NCI-H2081 (cell line): ENCODE measurements at places on chromosomes 2 and 18.

DNA sequence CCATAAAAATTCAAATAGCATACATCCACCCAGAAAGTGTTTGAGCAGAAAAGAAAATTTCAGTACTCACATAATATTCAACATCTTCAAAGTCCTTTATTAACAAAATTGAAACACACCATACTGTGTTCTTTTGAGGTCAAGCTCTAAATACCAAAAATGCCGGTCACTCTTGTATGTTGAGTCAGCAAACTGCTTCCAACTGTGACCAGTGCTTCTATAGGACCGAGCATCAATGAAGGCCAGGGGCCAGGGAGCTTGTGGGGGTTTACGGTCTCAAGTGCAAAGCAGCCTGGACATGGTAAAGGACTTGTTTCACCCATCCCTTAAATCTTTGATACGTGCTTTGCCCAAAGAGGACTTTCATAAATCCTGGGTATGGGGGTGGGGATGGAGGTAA lies 112.7 kb upstream of the REV1 start:
- DNase-seq, result no peak

DNA sequence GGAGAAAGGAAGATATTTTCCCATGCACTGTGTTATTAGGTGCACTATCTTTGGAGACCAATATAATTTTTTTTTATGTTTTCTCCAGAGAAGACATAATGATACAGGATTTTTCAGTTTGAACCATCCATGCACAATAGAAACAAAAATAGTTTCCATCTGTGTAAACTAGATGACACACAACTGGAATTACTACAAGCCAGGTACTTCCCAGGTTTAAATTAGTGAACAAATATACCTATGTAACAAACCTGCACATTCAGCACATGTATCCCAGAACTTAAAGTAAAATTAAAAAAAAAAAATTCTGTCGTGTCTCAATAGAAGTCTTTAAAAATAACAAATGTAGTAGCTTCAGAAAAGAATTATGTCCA lies 1616.8 kb upstream of the ACVR2A start:
- no peak for DNase-seq

DNA sequence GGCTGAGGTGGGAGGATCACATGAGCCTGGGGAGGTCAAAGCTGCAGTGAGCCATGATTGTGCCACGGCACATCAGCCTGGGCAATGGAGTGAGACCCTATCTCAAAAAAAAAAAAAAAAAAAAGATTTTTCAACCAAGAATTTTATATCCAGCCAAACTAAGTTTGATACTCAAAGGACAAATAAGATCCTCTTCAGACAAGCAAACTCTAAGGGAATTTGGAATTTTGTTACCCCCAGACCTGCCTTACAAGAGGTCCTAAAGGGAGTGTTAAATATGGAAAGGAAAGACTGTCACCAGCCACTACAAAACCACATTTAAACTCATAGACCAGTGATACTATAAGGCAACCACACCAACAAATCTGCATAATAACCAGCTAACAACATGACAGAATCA lies 67.5 kb downstream of the WDPCP start:
- DNase-seq, result no peak

- DNase-seq, result no peak
Observed at GRCh38 chr2:3553946-3554345, 4.2 kb downstream of the RNASEH1 start.

DNA sequence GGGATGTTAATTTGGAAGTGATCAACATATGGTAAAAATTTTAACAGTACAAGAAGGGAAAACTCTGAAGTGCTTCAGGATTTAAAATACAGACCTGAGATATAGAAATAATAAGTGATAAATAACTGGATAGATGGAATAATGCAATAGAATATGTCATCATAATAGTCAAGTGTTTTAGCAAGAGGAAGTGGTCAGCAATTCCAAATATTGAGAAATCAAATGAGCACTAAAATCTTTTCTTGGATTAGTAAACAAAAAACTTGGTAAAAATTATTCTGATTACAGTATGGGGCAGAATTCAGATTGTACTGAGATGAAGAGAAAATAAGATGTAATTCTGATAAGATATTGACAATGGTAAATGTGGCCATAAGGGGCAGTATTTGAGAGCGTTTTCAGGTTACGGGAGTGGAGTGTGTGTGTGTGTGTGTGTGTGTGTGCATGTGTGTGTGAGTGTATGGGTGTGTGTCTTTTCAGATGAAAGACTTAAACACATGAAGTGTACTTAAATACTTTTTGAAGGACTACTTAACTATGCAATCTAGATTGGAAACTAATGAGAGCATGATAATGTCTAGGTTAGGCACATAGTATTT lies 217.9 kb upstream of the ITGA4 start:
- no peak for DNase-seq

DNA sequence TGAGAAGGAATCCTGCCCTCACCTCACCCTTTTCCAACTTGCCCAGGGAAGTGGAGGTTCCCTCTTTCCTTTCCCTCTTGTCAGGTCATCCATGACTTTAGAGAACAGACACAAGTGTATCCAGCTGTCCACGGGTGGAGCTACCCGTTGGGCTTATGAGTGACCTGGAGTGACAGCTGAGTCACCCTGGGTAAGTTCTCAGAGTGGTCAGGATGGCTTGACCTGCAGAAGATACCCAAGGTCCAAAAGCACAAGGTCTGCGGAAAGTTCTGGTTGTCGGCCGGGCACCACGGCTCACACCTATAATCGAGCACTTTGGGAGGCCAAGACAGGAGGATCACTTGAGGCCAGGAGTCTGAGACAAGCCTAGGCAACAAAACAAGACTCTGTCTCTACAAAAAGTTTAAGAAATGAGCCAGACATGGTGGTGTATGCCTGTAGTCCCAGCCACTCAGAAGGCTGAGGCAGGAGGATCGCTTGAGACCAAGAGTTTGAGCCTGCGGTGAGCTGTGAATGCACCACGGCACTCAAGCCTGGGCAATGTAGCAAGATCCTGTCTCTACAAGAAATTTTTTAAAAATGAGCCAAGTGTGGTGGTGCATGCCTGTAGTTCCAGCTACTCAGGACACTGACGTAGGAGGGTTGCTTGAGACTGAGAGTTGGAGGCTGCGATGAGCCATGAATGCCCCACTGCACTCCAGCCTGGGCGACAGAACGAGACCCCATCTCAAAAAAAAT lies 14.0 kb upstream of the CNDP1 start:
- DNase-seq, result no peak

DNA sequence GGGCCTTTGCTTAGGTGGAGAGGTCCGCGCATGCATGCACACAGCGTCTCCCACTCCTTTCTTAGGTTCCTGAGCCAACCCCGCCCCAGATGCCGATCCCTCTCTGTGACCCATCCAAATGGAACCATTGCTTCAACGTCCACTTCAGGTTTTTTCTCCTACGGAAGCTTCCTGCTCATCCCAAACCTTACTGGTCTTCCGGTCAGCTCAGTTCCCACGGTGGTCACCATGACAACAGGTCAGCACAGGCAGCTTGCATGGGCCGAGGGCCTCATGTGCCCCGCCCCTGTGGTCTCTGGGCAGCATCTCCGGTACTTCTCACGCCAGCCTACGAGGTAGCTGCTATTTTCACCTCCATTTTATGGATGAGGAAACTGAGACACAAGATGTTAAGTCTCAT lies 163.7 kb downstream of the SOCS6 start:
- no peak for DNase-seq

DNA sequence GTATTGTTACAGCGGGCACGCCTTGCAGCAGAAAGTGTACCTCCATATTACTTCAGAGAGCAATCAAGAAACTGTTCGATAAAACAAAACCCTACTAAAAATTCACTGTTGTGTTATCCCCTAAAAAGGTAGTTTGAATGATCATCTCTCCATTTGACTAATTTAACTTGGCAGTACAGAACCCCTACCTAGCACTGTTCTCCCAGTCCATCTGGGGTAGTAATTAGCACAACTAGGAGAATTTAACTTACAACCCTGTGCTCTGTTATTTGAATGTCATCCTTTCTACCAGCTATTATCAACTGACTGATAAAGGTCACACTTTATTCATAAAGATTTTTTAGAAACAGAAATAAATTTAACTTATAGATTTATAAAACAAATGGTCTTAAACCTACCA lies 121.2 kb downstream of the EPB41L3 start:
- DNase-seq, result no peak

DNA sequence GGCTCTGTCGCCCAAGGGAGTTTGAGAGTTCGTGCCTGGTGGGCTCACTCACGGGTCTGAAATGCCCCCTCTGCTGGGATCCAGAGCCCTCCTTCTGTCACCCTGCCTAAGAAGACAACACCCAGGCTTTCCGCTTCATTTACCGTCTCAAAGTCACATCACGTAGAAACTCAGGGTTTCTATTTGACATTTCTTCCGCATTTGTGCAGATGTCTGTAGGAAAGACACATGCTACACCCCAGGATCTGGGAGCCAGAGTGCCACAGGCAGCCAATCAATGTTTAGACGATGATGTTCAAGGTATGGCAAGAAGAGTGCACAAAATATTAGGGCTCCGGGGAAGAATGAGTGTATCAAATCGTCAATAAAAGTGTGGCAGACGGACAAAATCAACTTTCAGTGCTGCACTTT lies 24.4 kb upstream of the ACKR3 start:
- DNase-seq, result no peak

- DNase-seq, result no peak
Observed at GRCh38 chr2:30361751-30362394, 85.2 kb upstream of the LCLAT1 start.

DNA sequence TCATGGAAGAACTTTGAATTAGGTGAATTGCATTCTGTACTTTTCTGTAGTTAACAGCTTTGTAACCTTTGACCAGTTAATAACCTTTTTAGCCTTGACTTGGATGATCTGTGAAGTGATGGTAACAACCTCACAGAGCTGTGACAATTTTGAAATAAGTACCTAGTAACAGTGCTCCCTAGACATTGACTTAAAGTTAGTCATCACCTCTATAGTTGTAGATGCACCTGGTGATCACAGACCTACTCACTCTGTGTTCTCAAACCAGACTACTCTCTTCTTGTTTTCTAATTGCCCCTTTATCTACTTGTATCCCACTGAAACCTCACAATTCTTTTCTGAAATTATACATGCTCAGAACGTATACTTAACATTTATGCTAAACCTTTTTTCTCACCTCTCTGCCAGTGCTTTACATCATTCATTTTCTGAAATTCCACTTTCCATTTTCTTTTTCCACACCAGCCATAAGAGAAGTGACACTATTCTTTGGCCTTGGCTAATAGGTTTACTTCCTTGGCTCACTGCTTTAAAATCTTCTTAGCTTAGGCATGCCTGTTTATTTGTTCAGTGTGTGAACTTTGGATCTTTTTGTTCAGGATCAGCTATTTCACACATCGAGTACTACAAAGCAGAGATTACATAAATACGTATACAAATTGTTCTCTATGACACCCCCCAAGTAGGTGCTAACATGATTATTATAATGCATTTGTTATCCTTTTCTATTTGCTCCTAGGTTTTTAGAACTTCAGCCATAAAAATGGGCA lies 9.3 kb downstream of the YPEL5 start:
- DNase-seq, result no peak
